ENCODE measurements at places on chromosomes 2 and 18.
A peak's percentile ranks its signal among the peaks of the same experiment; 100 is the strongest.

DNA sequence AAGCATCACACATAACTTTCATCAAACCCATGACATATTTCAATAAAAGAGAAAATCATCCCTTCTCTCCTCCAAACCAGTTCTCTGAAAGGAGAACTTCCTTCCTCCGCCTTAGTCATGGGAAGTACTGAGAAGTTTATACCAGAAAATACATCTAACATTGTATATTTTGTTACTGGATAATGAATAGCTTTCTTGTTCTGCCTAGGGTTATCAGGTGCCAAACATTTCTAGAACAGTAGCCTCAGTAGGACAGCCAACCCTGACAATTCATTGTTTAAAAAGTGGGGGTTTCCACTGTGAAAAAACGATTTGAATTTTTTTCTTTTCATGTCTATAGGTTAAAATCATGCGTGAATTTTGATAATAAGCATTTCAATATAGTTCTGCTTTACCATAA lies 16.0 kb upstream of the DAW1 start:
- no peaks in the 10 kb centered on the region for H3K36me3 ChIP-seq
- H3K27me3 ChIP-seq, result no peaks in the 10 kb centered on the region
- no peaks in the 10 kb centered on the region for H3K4me1 ChIP-seq
- no peak overlapping the region for H3K27ac ChIP-seq

DNA sequence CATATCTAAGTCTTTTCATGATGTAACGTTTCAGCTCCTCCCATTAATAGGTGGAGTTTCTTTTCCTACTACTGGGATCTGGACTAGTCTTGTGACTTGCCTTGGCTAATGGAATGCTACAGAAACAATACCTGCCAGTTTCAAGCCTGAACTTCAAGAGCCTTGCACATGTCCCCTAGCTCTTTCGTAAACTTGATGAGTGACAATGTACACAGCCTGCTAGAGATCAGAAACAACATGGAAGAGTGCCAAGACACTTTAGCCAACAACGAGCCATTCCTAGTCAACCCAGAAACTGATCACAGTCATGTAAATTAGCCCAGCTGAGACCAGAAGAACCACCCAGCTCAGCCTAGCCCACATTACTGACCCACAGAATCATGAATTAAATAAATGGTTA lies 24.8 kb upstream of the STK39 start:
- H3K27me3 ChIP-seq, result no peaks in the 10 kb centered on the region
- H3K4me3 ChIP-seq, result no peak overlapping the region
- no peaks in the 10 kb centered on the region for H3K4me1 ChIP-seq
- no peaks in the 10 kb centered on the region for H3K36me3 ChIP-seq

DNA sequence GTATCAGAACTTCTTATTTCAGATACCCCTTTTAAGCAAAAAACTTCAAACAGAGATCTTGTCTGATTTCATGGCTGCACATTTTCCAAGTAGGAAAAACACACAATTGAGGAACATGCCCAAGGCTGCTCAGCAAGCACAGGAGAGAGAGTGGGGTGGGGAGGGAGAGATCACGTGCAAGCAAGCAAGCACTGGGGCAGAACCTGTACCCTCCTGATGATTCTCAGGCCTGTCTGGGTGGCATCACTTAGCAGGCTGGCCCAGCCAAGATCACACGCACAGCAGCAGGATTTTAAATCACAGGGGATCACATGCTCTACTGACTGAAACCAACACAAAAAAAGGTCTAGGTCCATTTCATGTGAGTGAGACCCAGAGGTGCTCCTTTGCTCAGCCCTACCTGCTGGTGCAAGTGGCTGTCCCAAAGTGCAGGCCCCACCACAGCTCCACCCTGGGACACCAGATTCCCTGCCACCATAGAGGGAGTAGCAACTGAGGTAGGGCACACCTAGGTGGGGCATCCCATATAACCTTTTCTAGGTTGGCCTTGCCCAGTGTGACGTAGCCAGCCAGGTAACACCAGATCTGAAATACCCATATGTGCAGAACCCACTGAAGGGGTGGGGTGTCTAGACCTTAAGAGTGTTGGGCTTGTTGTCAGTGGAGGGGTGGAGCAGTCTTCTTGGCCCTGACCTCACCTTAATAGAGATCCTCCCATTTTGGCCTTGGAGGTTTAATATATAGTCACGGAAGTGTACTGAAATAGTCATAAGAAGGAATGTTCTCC lies 1.8 kb upstream of the LYPD6B start:
- no peaks in the 10 kb centered on the region for H3K36me3 ChIP-seq
- DNase-seq, result no peak
- no peaks in the 10 kb centered on the region for H3K4me1 ChIP-seq
- no peak overlapping the region for H3K4me3 ChIP-seq

GRCh38 chr18:80171054-80171872 lies 62.2 kb downstream of the ADNP2 start:
- DNase-seq, result no peak
- no peak overlapping the region for H3K27ac ChIP-seq
- H3K27me3 ChIP-seq, result no peaks in the 10 kb centered on the region
- no peaks in the 10 kb centered on the region for H3K36me3 ChIP-seq

GRCh38 chr2:31312898-31313297 lies 78.9 kb downstream of the EHD3 start:
- H3K27me3 ChIP-seq, result no peaks in the 10 kb centered on the region
- H3K4me1 ChIP-seq, result no peaks in the 10 kb centered on the region
- H3K36me3 ChIP-seq, result no peaks in the 10 kb centered on the region
- no peak for DNase-seq

DNA sequence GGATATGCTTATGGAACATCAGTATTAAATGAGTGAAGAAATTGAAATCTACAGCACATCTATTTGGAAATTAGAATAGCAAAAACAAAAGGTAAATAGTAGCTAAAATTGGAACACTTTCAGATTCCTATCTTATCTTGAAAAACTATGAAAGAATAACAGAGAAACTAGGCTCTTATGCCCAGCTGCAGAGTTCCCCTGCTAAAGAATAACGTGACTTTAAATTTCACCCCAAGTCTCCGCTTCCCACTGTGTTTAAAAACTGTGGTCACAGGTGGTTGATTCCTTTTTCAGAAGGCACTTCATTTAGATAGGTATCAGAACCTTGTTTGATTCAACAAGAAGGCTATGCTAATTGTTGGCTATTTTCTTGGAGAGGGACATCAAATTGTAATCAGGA lies 30.1 kb downstream of the ARHGAP28 start:
- H3K36me3 ChIP-seq, result no peaks in the 10 kb centered on the region
- H3K4me3 ChIP-seq, result no peak overlapping the region
- no peak for DNase-seq
- H3K4me1 ChIP-seq, result no peaks in the 10 kb centered on the region

DNA sequence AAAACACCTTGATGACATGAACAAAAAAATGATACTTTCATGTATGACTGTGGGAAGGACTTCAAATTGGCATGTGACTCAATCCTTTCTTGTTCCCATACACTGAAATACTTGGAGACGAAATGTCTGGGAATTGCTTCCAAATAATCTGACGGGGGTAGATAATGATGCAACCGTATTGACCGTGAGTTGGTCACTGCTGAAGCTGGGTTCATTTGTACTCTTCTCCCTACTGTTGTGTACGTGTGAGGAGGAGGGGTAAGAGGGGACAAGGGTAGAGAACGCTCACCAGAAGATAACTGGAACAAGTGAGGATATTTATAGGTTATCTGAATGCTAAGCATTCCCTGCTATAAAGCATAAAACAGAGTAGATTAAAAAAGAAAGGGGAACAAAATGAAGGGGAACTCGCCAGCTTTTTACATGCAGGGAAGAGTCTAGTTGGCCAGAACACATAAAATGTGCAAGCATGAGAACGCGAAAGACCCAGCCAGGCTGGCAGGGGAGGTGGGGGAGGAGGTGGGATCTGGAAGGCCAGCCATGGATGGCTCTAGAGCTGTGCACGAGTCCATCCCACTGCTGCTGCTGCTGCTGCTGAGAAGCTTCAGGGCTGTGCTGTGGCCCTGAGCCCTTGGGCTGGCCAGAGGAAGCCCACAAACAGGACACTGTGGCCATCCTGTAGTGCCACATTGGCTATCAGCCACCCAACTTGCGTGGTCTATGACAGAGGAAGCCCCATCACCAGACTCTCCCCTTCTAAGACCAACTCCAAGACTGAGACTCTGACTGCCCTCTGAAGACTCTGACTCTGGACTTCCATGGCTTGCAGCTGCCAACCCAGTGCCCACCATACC lies 15.2 kb upstream of the CETN1 start:
- DNase-seq, result no peak
- H3K27me3 ChIP-seq, result no peaks in the 10 kb centered on the region
- H3K4me1 ChIP-seq, result no peaks in the 10 kb centered on the region
- H3K4me3 ChIP-seq, result no peak overlapping the region

- no peak overlapping the region for H3K27ac ChIP-seq
- H3K4me3 ChIP-seq, result no peak overlapping the region
- H3K27me3 ChIP-seq, result no peaks in the 10 kb centered on the region
- no peak for DNase-seq
- peaks cover 5% of the 10 kb centered on the region for H3K4me1 ChIP-seq
- no peaks in the 10 kb centered on the region for H3K36me3 ChIP-seq
Measured at GRCh38 chr2:178418426-178418825, 32.5 kb downstream of the PRKRA start.

DNA sequence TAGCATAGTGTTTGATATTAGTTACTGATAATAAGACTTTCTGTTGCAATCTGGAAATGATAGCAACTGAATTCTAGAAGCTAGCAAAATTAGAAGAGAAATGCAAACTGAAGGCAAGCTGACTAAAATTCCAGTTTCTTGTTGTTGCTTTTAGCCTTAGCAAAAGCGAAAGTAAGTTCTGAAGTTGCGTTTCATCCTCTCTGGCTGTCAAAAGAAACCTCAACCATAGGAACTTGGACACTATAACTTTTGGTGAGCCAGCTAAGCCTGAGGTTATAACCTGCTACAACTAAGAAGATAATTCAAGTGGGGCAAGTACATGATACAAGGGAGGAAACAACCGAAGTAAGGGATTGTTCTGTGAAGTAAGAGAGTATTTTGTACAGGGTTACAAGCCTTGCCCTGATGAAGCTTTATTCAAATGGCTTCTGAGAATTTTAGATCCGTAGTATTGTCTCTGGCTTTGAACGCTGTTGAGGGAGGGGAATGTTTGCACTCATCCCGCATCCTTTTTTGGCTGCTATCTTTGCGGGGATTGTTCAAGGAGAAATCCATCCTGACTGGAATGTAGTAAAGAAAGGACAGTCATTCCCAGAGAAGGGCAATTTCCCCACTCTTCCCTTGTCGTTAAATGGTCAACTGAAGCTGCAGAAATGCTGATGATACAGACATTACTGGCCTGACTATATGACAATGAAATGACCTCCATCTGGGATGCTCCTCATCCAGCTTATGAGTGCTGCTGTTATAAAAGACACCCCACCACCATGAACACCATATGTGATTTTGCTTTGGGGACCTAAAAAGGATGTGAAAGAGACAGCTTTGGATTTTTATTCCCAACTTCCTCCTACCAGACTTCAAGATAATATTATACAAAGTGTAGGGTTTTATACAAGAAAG lies 7.0 kb upstream of the TMX3 start:
- peak overlapping the region; percentile 77 for H3K27ac ChIP-seq
- no peaks in the 10 kb centered on the region for H3K27me3 ChIP-seq
- DNase-seq, result no peak

DNA sequence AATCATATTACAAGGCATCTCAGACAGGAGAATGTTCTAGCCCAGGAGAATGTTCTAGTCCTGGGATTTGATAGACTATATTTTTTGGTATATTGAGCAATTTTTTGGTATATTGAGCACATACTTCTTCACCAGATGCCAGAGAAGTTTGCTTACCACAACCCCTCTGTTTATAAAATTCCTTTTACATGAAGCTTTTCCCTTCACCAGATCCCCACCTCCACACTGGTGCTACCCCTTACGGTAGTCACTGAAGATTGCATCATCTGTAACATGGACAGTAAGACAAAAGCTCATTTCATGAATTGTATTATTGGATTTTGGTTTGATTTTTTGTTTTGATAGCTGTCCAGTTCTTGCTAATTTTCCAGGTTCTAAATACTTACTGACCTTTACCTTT lies 7.2 kb upstream of the HNMT start:
- no peak overlapping the region for H3K4me3 ChIP-seq
- H3K36me3 ChIP-seq, result no peaks in the 10 kb centered on the region
- H3K27me3 ChIP-seq, result no peaks in the 10 kb centered on the region
- H3K27ac ChIP-seq, result no peak overlapping the region
- DNase-seq, result no peak

DNA sequence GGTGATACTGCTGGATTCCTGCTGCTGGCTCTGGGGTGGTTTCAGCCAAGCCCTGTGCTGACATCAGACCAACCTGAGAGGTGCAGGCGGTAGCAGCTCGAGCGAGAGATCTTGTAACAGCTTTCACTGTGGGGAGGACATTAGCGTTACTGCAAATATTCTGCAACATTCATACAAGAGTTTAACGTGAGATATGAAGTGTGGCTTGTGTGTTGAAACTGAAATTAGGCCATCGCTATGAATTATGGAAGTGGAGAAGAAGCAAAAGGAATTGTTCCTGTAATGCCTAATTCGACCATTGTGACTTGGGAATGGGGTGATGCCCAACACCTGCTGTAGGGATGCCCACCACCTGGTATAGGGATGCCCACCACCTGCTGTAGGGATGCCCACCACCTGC lies 6.5 kb upstream of the MLPH start:
- H3K4me3 ChIP-seq, result no peak overlapping the region
- H3K36me3 ChIP-seq, result no peaks in the 10 kb centered on the region

DNA sequence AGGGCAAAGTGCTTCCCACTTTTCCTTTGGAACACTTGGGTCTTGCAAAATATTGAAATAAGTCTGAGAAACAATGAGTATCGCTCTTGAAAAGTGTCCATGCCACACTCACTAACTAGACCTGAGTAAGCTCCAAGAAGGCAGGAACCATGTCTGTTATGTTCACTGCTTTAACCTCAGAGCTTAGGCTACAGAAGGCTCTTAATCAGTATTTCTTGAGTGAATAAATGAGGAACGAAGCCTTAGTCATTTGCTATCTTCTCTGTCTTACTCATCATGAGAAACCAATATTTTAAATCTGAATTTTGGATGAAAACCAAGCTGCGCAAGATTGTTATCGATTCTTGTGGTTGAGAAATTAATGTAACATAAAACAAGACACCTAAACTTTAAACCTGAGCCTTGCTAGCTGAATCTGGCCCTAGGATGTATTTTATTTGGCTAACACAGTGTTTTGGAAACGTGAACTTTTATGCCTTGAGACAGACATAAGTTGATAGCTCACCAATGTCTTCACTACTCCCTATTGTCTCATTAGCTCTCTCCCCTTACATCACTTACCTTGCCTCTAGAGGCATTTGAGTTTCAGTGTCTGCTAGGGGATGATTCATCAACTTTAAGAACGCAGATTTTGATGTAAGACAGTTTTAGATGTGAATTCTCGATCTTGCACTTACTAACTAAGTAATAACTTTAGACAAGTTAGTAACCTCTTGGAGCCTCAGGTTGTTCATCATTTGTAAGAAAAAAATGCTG lies 392.8 kb upstream of the MEIS1 start:
- no peaks in the 10 kb centered on the region for H3K36me3 ChIP-seq
- H3K27me3 ChIP-seq, result no peaks in the 10 kb centered on the region
- no peaks in the 10 kb centered on the region for H3K4me1 ChIP-seq
- no peak overlapping the region for H3K27ac ChIP-seq
- H3K4me3 ChIP-seq, result no peak overlapping the region
- no peak for DNase-seq

GRCh38 chr2:124999906-125000305 lies 974.8 kb downstream of the CNTNAP5 start:
- no peak overlapping the region for H3K4me3 ChIP-seq
- no peak overlapping the region for H3K27ac ChIP-seq
- DNase-seq, result no peak
- H3K4me1 ChIP-seq, result no peaks in the 10 kb centered on the region
- H3K36me3 ChIP-seq, result no peaks in the 10 kb centered on the region
- no peaks in the 10 kb centered on the region for H3K27me3 ChIP-seq

- H3K4me1 ChIP-seq, result no peaks in the 10 kb centered on the region
- H3K27me3 ChIP-seq, result no peaks in the 10 kb centered on the region
- DNase-seq, result no peak
- H3K27ac ChIP-seq, result no peak overlapping the region
- no peak overlapping the region for H3K4me3 ChIP-seq
- no peaks in the 10 kb centered on the region for H3K36me3 ChIP-seq
Measured at GRCh38 chr18:5298156-5298852, 2.8 kb upstream of the ZBTB14 start.
